SJSA1 (cell line): ENCODE measurements at places on chromosomes 6 and 20. TPM values are rescaled to one million over a fixed set of nuclear protein-coding genes. Genes with fewer than 3 reads are reported as not detected.
A peak's percentile ranks its signal among the peaks of the same experiment; 100 is the strongest.

ATAT1 gene
- 0.66 and 3.4 TPM in 2 replicates for total RNA-seq

DNA sequence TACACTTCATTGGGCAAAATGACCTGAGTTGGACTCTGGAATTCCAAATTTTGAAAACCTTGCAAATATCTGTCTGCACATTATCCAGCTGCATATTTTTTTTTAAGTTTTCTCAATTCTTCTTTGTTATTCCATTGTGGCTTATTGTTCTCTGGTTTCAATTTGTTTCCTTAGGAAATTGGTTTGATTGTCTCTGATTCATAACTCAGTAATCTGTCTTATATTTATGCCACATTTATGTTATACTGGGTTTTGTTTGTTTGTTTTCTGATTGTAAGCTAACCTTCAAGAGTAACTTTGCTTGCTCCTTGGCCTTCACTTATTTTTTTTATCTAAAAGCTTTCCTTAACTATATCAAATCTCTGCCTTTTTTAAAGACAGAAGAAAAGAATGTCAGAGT lies 193.3 kb upstream of the PLCB4 start:
- H3K27ac ChIP-seq, result no peak overlapping the region
- no peak overlapping the region for H3K4me3 ChIP-seq
- DNase-seq, result no peak
- no peaks in the 10 kb centered on the region for H3K27me3 ChIP-seq

- H3K4me1 ChIP-seq, result no peaks in the 10 kb centered on the region
- H3K27me3 ChIP-seq, result no peaks in the 10 kb centered on the region
- H3K27ac ChIP-seq, result no peak overlapping the region
- no peak overlapping the region for H3K4me3 ChIP-seq
- no peak for DNase-seq
Measured at GRCh38 chr6:99507648-99508047, 7.6 kb downstream of the USP45 start.

DNA sequence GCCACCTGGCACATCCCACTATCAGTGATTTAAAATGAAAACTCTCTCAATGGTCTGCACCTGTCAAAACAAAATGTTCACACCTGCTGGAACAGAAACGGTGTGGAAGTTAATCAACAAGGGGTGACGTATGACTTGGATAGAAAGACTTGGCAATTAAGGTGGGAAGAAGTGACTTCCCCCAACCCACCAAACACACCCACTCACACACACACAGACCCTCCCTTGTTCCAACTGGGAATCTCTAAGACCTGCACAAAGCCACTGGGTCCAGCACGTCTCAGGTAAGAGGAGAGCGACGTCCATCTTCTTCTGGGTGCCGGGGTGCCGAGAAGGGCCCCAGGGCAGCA lies 25.1 kb upstream of the TCFL5 start:
- H3K27ac ChIP-seq, result no peak overlapping the region
- H3K36me3 ChIP-seq, result peaks cover 63% of the 10 kb centered on the region
- no peak for DNase-seq
- no peak overlapping the region for H3K4me3 ChIP-seq
- H3K4me1 ChIP-seq, result peaks cover 15% of the 10 kb centered on the region

GRCh38 chr6:5339786-5340185 lies 78.5 kb downstream of the FARS2 start:
- no peaks in the 10 kb centered on the region for H3K36me3 ChIP-seq
- H3K4me3 ChIP-seq, result no peak overlapping the region
- DNase-seq, result no peak
- no peaks in the 10 kb centered on the region for H3K27me3 ChIP-seq
- no peaks in the 10 kb centered on the region for H3K4me1 ChIP-seq
- H3K27ac ChIP-seq, result no peak overlapping the region

DNA sequence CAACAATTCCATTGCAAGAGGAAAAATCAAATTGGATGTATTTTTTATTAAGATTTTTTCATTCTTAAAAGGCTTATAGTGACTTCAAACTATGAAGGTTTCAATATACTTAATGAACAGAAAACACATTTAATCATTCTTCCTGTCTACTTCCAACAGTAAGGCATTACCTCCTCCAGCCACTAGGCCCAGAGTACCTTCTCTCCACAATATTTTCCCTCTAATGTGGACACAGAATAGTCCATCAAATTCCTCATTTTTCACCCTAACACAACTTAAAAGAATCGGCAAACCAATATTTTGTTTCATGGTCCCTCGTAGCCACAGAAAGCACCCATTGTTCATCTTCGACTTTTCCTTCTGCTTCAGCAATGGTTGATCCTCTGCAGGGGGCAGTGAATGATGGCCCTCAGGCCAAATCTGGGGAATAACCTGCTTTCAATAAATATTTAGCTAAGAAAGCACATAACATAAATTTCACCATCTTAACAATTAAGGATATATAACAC lies 335.4 kb upstream of the ID4 start:
- no peak for DNase-seq
- H3K27me3 ChIP-seq, result no peaks in the 10 kb centered on the region
- no peak overlapping the region for H3K27ac ChIP-seq
- no peak overlapping the region for H3K4me3 ChIP-seq
- no peaks in the 10 kb centered on the region for H3K4me1 ChIP-seq
- H3K36me3 ChIP-seq, result no peaks in the 10 kb centered on the region

DNA sequence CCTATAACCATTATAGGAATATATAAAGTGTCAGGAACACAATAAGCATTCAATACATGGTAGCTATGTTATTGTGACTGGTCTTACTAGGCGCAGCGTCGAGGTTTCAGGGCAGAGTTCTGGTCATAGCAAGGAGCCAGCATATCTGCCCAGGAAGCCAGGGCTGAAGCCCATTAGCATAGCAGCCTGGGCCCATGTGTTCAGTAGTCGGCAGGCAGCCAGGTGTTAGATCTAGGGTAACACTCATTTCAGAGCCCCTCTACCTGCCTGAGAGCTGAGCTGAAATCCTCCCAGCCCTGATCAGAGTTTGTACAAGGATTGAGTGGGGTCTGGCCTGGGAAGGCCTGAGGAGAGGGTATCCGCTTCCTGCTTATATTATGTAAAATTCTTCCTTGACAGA lies 32.1 kb downstream of the C20orf173 start:
- DNase-seq, result no peak
- H3K27me3 ChIP-seq, result no peaks in the 10 kb centered on the region
- no peak overlapping the region for H3K27ac ChIP-seq
- H3K4me1 ChIP-seq, result no peaks in the 10 kb centered on the region
- H3K36me3 ChIP-seq, result peaks cover 59% of the 10 kb centered on the region

DNA sequence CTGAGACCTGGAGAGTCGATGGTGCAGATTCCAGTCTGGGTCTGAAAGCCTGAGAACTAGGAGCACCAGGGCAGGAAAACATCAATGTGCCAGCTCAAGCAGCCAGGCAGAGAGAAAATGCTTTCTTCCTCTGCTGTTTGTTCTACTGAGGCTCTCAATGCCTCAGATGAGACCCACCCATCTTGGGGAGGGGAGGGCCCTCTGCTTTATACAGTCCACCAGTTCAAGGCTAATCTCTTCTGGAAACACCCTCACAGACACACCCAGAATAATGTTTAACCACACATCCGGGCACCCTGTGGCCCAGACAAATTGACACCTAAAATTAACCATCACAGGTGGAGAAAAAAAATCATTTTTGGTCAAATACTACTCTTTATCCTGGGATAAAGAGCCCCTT lies 89.3 kb upstream of the SLC22A23 start:
- H3K27me3 ChIP-seq, result no peaks in the 10 kb centered on the region; the same call in 1 of the 2 replicates
- H3K27ac ChIP-seq, result no peak overlapping the region
- no peaks in the 10 kb centered on the region for H3K36me3 ChIP-seq
- no peaks in the 10 kb centered on the region for H3K4me1 ChIP-seq

MYLK4 gene
- total RNA-seq, result 0.26 TPM in 1 of 2 replicates, not detected in the other

DNA sequence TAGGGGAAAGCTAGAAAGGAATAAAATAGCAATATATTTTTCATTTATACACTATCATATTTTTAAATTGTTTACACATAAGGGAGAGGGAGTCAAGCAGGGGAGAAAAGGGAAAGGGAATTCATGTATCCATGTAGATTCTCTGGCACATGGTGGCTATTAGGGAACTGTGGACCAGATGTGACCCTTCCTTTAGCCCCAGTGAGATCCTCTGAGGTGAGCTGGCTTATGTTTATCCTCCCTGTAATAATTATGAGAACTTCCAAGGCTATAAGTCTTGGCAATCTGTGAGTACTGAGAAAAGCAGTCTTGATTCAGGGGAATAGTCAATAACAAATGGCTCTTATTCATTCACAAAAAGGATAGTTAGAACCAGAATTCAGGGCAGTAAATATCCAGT lies 42.6 kb downstream of the TSBP1 start:
- no peaks in the 10 kb centered on the region for H3K36me3 ChIP-seq
- DNase-seq, result no peak
- peaks cover 19% of the 10 kb centered on the region for H3K27me3 ChIP-seq
- no peaks in the 10 kb centered on the region for H3K4me1 ChIP-seq

NPEPL1 gene
- total RNA-seq, result 6.8 and 7.7 TPM in 2 replicates

WFDC5 gene
- total RNA-seq, result not detected in 2 replicates

FRS3 gene
- total RNA-seq, result 1.5 and 2.0 TPM in 2 replicates

DNA sequence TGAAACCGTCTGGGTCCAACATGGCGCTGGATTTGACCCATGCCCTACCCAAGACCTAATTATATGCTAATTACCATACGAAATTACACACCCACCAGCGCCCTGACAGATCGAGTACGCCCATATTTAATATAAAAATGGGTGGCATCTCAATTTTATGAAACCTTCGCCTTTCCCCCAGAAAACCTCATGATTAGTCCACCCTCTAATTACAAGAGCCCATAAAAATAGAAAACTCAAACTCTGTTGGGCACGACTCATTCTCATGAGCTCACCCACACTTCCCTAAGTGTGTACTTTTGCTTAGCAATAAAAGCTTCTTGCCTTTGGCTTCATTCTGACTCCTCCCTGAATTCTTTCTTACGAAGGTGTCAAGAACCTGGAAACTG lies 136.4 kb downstream of the OR2B2 start:
- H3K36me3 ChIP-seq, result no peaks in the 10 kb centered on the region
- 0 out of 2 replicates have a peak, but pooled peaks cover 3% of the 10 kb centered on the region for H3K27me3 ChIP-seq
- DNase-seq, result no peak
- no peak overlapping the region for H3K4me3 ChIP-seq
- no peak overlapping the region for H3K27ac ChIP-seq
- H3K4me1 ChIP-seq, result no peaks in the 10 kb centered on the region

DNA sequence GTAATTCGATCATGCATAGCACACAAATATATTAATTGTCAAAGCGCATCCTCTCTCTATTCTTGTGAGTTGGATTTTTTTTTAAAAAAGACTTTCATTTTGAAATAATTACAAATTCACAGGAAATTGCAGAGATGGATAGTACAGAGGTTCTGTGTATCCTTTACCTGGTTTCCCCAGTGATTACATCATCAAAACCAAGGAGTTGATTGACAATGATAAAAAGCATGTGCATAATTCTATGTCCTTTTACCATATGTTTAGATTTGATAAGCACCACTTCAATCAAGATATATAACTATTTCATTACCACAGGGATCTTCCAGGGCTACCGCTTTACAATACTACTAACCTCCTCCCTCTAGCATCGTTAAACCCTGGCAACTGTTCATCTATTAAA lies 40.2 kb downstream of the CCN2 start:
- H3K4me3 ChIP-seq, result no peak overlapping the region
- no peaks in the 10 kb centered on the region for H3K36me3 ChIP-seq
- peaks cover 24% of the 10 kb centered on the region for H3K4me1 ChIP-seq

DNA sequence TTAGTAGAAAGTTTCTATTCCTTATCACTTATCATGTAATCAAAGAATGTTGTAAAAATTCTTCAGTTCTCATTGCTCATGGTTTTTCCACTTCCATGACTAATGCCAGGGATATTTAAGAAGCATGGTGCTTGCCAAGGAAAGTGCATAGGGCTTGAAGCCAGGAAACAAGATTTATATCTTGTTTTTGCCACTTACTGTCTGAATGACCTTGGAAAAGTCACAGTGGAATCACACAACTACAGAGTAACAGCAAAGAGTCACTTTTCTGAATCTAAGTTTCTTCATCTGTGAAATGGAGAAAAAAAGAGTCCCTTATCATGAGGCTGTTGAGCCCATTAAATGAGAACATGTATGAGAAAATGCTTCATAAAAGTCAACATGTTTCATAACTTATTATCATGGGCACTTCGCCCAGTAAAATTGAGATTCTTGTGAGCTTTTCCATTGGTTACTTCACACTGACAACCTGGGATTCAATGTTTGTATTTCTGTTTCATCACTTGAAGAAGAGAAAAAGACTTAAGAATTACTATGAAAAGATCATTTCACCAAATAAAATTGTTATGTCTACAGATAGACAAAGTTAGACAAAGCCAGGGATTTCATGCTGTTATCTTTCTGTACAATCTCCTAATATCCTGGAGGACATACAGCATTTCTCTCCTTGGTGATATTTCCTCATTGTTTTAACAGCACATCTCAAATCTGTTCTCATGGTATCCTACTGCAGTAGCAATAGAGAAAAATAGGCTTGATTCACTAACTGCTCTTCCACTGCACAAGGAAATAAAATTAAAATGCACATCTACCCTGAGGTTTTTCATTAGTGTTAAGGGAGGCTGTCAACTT lies 7.6 kb upstream of the BMP5 start:
- peaks cover 25% of the 10 kb centered on the region for H3K4me1 ChIP-seq
- no peaks in the 10 kb centered on the region for H3K27me3 ChIP-seq
- no peak overlapping the region for H3K4me3 ChIP-seq
- DNase-seq, result no peak
- peak overlapping the region; percentile 29; the same call in 1 of the 2 replicates for H3K27ac ChIP-seq

DNA sequence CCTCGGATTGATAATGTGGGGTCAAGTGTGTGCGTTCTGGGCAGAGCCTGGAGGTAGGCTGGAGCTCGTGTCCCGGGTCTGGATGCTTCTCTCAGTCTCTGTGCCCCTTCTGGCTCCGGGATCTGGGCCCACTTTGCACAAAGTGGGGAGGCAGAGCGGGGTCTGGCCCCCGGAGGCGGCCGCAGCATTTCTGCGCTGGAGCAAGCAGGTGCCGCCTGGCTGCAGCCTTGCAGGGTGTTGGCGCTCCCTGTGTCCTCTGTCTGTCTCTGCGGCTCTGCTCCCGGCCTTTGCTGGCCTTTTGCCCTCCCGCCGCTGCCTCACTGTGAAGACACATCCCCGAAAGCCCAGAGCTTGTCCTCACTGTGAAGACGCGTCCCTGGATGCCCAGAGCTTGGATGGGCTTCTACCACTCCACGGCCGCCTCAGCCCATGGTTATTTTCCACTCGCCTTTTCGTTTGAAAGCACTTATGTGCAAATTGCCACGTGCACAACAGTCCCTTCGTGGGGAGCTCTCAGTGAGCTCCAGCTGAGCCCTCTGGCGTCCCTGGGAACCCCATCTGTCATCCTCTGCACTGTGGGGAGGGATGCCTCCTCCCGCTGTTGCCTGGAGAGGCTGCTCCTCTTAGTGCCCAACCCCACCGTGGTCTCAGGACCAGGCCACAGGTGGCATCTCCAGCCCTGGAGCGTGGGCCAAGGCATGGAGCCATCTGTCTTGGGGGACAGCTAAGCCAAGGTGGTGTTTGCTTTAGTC lies 17.4 kb downstream of the SLCO4A1 start:
- no peaks in the 10 kb centered on the region for H3K27me3 ChIP-seq
- H3K4me3 ChIP-seq, result no peak overlapping the region
- no peak overlapping the region for H3K27ac ChIP-seq
- H3K4me1 ChIP-seq, result peaks cover 6% of the 10 kb centered on the region
- H3K36me3 ChIP-seq, result peaks cover 4% of the 10 kb centered on the region; the same call in 1 of the 2 replicates

DNA sequence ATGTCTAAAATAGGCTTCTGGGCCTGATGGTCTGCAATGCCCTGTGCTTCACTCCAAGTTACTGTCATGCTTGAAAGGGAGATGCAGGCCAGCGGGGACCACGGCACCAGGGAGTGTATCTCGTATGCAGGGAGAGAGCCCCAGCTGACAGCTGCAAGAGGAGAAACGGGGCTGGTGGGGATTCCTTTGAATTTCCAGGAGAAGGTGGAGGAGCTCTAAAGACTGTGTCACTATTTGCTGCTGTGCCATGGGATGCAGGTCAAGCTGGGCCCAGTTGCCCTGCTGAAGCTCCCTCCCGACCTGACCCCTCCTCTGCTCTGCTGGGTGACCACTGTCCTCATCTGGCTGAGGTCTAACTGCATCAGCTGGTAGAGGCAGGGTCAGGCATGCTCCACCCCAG lies 989 bp downstream of the CST1 start:
- H3K27me3 ChIP-seq, result no peaks in the 10 kb centered on the region
- peaks cover 17% of the 10 kb centered on the region for H3K4me1 ChIP-seq
- DNase-seq, result no peak
- H3K27ac ChIP-seq, result no peak overlapping the region
